ENCODE measurements at places on chromosomes 13 and 19.

DNA sequence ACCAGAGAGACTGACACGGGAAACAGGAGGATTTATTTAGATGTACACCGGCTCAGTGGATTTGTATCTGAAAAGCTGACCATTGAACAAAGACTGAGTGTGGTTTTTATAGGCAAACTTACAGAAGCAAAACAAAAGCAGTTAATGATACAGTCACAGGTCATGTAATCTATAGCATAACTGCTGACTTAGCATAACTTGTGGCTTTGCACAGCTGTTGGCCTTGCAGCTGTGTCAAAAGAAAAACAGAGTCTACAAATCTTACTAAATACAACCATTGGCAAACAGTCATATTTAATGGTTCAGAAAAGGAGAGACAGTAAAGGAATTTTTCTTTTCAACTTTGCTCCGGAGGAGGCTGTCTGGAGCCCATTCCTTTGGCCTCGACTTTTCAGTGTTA, 2.3 kb upstream of the ILF3 start:
- DNase-seq: no peak

GRCh38 chr13:109904218-109904617, 117.8 kb upstream of the IRS2 start:
- DNase-seq: no peak

- DNase-seq: no peak
These were observed at the start of gene ITGBL1 for GRCh38 chr13:101452519-101453485. Gene ITGBL1 (plus strand): TSS chr13:101452675. CDS start chr13:101452834, 159 bp downstream.

- no peak for DNase-seq
These were observed 1.5 kb downstream of the ABHD17A start for GRCh38 chr19:1883784-1884183.

GRCh38 chr13:110436276-110436675, 125.2 kb downstream of the RAB20 start:
- no peak for DNase-seq

DNA sequence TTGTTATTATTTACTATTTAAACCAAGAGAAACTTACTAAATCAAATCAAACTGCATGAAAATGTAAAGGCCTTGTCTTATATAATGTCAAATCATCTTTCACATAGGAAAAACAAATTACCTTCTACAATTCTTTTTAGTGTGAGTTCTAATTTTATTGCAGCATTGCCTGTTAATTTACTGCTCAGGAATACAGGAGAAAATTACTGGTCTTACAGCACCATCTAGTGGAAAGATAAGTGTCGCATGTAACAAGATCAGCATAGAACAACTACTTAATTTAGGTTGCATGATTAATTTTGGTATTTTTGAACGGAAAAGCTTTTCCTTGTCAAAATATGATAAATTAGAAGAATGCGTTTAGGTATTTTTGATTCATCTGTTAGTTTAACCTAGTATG, 502.7 kb downstream of the UQCRFS1 start:
- DNase-seq: no peak

- DNase-seq: no peak
These were observed 7.6 kb downstream of the SIGLEC11 start for GRCh38 chr19:49953416-49953815.

DNA sequence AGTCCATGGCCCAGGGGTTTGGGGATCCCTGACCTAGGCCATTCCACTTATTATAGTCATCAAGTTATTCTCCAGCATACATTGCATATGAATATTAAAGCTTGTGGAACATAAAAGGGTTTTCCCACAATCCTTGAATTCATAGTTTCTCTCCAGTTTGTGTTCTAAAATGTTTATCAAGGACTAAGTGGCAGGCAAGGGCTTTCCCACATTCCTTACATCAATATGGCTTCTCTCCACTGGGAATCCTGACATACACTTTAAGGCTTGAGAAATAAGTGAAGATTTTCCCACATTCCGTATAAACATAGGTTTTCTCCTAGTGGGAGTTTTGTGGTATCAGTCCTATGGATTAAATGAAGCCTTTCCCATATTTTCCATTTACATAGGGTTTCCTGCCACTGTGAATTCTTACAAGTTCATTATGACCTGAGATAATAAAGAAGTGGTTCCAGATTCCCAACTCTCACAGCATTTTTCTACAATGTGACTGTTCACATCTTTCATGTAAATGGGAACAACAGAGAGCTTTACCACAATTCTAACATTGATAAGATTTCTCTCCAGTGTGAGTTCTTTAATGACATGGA, 14.5 kb downstream of the ZNF426 start:
- no peak for DNase-seq

- no peak for DNase-seq
These were observed 21.2 kb upstream of the DOCK9 start for GRCh38 chr13:98998831-98999638.

- DNase-seq: no peak
These were observed 47.8 kb upstream of the DIAPH3 start for GRCh38 chr13:60211548-60211947.

DNA sequence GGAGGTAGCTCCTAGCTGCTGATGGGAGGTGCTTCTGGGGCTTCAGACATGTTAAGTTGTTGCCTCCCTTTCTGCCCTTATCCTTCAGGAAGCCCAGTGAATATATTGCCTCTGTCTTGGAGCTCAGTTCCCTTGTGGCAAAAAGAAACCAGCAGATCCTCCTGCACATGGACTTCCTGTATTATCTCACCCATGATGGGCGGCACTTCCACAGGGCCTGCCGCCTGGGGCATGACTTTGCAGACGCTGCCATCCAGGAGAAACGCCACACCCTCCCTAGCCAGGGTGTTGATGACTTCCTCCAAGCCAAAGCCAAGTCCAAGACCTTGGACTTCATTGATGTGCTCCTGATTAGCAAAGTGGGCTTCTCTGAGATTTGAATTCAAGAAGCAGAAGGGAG, 6.0 kb upstream of the CYP4F12 start:
- no peak for DNase-seq

Data from stimulated activated CD8-positive, alpha-beta memory T cell treated with anti-CD3 and anti-CD28 coated beads, Interleukin-4, amount 100 ng/mL, for 4 hours (primary cell).